ENCODE measurements at places on chromosomes 2 and 18.

DNA sequence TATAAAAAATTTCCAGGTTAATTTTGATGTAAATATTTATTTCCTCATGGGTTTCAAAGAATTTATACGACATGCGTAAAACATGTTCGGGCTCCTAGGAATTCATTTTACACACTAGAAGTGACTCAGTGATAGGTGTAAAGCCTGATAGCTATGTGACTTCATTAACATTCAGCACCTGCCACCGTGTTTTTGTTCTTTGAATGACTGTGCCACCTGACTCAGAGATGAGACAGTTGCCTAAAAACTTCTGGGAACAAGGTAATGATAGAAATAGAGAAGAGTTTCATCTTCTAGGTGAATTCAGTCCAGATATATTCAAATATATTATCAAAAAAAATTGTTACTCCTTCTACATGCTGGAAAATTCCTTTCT lies 10.0 kb downstream of the IL1R2 start:
- no peak for DNase-seq

DNA sequence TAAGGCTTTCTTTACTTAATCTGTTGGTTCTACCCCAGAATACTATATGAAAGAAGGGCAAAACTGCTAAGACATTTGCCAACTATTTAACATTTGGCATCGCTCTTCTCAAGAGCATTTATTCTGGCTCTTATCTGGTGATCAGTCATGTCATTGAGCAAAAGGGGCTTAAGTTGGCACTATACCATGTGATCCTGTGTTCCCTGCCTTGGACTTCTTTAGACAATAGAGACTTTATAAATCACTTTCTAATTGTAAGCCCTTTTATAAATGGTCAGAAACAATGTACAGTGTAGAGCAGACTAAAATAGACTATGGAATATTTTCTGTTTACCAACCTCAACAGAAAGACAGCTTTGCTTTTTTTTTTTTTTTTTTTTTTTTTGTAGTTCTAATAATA lies 52.1 kb downstream of the GTF3C3 start:
- no peak for DNase-seq

GRCh38 chr2:215397632-215398341 lies 38.1 kb downstream of the FN1 start:
- DNase-seq, result no peak

GRCh38 chr2:143162997-143163396 lies 33.8 kb downstream of the ARHGAP15 start:
- DNase-seq, result no peak

All from cerebellar cortex (tissue), 1 donor.